ENCODE measurements at places on chromosomes 6 and 20.

DNA sequence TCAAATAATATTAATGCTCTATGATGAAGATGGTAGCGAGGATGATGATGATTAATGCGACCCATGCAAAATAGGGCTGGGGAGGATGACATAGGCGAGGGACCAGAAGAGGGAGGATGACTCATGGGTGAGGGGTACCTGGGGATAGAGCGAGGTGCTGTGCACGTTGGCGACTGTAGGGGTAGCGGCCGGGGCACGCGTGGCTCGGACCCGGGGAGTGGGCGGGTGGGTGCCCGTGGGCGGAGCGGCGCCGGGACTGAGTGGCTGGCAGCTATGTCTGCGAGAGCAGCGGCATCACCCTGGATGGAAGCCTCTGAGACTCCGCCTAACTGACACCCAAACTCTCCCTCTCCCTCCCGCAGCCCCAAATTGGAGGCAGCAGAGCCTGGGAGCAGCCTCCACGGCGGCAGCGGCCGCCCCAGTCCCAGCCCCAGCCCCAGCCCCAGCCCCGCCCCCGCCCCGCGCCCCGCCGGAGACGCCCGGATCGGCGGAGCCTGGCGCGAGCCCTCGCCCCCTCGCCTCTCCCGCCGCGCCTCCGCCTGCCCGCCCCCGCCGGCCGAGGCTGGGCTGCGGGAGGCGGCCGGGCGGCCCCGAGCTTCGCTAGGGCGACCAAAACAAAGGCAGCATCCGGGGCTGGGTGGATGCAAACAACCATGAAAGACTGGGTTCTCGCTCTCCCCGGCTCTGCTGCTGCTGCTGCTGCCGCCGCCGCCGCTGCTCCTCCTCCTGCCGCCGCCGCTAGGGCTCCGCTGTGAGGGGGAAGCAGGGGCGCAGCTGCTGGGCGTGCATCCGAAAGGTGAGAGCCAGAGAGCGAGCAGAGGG lies at the start of gene RIMS1:
Gene RIMS1 (plus strand): TSS at position 367 of the 822 bp plus-strand sequence. CDS start 474 bp downstream, outside the sequence.
- no peak for DNase-seq

GRCh38 chr6:45187836-45188235 lies 140.3 kb upstream of the RUNX2 start:
- DNase-seq: no peak

DNA sequence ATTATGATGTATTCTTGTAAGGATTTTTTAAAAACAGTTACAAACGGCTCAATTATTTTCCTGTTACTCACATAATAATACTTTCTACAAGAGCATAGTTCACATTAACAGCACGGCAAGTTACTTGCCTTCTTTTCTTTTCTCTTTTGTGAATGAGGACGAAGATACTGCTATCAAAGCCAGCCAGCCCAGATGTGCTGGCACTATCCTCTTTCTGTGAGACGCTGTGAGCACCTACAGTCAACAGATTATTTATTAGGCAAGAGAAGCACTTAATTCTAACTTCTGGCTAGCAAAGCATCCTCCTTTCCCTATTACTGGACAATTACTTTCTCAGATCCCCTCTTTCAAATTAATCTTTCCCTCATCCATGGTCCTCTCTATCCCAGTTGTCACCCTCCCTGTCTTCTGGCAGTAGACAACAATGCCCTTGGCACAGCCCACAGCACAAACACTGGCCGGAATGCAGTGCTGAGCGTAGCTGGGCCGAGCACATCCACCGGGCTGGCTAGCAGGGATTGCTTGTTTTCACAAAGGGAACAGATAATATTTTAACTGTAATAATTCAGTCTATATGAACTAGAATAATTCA lies 262.1 kb downstream of the FOXC1 start:
- no peak for DNase-seq

DNA sequence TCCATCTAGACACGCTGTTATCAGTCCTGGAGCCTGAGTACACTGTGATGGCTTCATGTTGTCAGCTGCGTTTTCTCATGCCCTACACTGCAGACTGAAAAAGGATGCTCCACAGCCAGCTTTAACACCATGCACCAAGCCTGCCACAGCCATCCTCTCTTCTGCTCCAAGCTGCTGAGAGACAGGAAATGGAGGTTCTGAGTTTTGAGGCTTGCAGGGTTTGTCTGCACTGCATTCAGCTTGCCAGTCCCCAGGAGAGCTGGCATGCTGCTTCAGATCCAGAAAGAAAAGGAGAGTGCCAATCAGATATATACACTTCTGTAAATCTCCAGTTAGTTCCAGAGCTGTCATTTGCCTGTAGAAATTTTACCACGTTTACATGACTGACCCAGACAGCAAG lies 550.7 kb upstream of the FLRT3 start:
- DNase-seq: no peak

GRCh38 chr20:33810259-33810658 lies 889 bp upstream of the CHMP4B start:
- no peak for DNase-seq

DNA sequence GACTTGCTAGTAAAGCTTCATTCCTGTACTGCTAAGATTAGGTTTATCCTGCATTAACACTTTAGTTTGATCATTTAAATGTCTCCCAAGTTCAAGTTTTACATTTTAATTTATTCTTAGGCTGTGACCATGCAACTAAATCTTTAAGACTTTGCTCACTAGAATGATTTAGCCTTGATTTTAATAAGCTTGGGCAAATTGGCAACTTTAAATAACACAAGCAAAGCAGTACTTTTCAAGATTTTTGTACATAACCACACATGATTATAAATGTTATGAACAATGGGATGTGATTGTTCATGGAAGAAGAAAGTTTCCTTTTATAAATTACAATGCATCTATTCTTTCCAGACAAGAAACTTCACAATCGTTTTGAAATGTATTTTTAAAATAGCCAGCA lies 948.0 kb upstream of the EPHA7 start:
- DNase-seq: no peak

GRCh38 chr6:105907991-105908390 lies 178.1 kb upstream of the PRDM1 start:
- DNase-seq: no peak

DNA sequence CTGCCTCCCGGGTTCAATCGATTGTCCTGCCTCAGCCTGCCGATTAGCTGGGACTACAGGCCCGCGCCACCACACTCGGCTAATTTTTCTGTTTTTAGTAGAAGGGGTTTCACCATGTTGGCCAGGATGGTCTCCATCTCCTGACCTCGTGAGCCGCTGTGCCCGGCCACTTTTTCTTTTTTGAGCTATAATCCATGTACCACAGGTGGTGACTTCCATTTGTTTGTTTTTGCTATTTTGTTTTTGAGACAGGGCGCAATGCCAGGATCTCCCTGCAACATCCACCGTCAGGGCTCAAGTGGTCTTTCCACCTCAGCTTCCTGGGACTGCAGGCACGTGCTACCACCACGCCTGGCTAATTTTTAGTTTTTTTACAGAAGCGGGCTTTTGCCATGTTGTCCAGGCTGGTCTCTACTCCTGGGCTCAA lies 8.5 kb downstream of the HSPA1B start:
- DNase-seq: no peak

- no peak for DNase-seq
Observed at GRCh38 chr20:32278199-32278643, 770 bp downstream of the KIF3B start.

DNA sequence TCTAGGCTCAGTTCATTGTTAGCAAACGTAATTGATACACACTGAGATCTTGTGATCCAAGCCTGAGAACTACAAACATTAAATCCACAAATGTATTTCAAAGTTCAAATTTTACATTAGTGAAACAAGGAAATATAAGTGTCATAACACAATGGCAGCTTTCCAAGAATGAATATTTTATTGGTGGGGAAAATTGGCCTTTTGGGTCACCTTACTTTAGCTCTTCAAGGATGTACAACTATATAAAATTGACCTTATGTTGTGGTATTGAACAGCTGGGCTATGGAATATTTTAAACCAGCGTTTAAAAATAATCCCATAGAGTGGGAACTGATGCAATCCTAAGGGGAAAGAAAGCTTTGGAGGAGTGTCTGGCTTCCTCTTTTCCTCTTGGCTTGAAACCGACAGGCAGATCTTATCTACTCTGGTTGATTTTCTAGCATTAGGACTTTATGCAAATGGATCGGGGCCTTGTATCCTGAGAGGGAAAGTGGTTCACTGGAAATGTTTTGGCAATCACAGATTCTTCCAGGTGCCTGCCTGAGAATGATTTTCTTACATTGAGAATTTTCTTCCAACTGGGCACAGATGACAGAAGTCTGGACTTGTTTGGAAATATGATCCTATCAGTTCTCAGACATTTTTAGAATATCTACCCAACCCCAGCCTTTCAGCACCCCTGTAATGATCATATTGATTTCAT lies 184.8 kb upstream of the ECI2 start:
- DNase-seq: no peak

GRCh38 chr6:106102034-106102433 lies 15.9 kb downstream of the PRDM1 start:
- DNase-seq: no peak

GRCh38 chr6:107730683-107731314 lies 93.3 kb downstream of the SCML4 start:
- no peak for DNase-seq

GRCh38 chr6:112477125-112477524 lies 130.0 kb downstream of the RFPL4B start:
- DNase-seq: no peak

GRCh38 chr20:3492669-3493068 lies 21.9 kb downstream of the ATRN start:
- DNase-seq: no peak

GRCh38 chr6:2000962-2001361 lies 244.4 kb downstream of the GMDS start:
- no peak for DNase-seq

DNA sequence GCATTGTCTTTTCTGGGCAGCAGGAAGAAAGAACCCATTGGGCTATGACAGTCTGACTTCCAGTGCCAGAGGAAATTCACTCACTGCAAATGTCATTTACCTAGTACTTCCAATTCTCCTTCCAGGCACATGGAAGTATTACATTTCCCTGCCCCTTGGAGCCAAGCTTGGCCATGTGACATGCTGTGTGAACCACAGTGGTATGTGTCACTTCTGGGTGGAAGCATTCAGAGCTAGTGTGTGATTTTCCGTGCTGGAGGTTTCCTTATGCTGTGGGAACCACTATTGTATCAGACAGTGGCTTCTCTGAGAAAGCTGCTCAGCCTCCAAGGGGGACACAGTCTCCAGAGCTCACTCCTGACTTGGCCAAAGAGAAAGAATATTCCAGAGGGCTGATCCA lies 387.6 kb downstream of the CDC5L start:
- no peak for DNase-seq

DNA sequence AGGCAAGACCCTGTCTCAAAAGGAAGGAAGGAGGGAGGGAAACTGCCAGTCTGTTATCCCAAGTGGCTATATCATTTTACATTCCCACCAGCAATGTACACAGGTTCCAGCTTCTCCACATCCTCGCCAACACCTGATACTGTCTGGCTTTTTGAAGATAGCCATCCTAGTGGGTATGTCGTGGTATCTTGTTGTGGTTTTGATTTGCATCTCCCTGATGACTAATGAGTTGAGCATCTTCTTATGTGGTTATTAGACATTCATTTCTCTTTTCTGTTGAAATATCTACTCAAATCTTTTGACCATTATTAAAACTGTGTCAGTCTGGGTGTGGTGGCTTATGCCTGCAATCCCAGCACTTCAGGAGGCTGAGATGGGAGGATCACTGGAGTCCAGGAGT lies 47.9 kb upstream of the ARID1B start:
- DNase-seq: no peak

DNA sequence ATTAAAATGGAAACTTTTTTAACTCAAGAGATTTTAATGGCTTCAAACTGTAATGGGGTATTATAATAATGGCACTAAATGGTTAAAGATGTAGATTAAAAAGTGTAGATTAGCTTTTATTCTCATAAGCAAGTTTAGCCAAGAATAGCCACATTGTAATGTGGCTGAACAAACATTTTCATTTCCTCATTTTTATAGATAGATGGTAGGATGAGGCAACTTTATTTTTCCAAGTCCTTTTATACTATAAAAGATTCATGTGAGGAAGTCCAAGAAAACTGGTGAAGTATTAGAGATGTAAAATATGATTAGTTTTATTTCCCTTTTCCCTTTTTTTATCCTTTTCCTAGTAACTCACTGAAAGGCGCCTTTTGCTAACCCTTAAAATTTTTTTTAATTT lies 88.8 kb downstream of the ATRN start:
- no peak for DNase-seq

Measured in T follicular helper cell (primary cell).